ENCODE measurements at places on chromosomes 5 and 9. TPM values are rescaled to one million over a fixed set of nuclear protein-coding genes. Genes with fewer than 3 reads are reported as not detected.

- DNase-seq: no peak
These were observed 16.1 kb downstream of the EQTN start for GRCh38 chr9:27280860-27281259.

- no peak for DNase-seq
These were observed 155.3 kb downstream of the ISOC1 start for GRCh38 chr5:129249886-129250285.

DNA sequence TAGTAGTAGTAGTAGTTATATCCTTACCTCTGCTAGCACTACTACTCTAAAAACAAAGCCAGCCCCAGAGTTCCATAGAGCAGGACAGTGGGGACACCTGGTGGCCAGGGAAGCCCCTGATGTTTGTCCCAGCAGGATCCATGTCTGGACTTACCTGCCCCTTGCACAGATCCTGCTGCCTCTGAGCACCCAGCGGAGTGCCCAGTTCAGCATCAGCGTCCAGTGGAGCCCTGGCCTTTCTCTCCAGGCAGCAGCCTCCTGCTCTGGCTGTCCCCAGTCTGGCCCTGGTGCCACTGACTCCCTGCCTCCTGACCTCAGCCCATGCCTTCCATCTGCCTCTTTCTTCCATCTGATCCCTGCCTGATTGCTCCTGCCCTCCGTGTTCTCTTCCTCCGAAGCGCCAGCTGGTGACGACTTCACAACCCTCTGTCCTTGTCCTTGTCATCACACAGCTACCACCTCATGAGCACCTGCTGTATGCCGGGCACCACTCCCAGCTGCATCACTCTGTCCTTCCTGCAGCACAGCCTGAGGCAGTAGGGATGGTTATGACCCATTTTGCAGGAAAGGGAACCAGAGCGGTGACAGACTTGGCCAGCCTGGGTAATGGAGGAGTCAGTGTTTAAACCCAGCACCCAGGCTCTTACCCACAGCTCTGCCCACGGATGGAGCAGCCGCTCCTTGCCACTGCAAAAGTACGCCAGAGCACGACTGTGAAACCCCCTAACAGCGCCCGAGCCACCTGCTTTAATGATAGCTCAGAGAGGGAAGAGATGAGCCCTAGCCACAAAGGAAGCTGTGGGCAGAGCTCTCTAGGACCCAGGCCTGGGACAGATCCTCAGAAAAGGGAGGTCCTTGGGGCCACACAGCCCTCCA lies 11.5 kb downstream of the SARDH start:
- DNase-seq: peak; percentile 37

GRCh38 chr9:8857926-8858595 lies 1058.5 kb upstream of the DMAC1 start:
- DNase-seq: peak; percentile 77

GRCh38 chr5:106964132-106964531 lies 706.6 kb downstream of the EFNA5 start:
- DNase-seq: no peak

- DNase-seq: peak; percentile 88
These were observed at the start of gene SEMA4D for GRCh38 chr9:89497978-89498851. SEMA4D (minus strand) TSS chr9:89498113; CDS start chr9:89405456, 92,657 bp downstream.

DNA sequence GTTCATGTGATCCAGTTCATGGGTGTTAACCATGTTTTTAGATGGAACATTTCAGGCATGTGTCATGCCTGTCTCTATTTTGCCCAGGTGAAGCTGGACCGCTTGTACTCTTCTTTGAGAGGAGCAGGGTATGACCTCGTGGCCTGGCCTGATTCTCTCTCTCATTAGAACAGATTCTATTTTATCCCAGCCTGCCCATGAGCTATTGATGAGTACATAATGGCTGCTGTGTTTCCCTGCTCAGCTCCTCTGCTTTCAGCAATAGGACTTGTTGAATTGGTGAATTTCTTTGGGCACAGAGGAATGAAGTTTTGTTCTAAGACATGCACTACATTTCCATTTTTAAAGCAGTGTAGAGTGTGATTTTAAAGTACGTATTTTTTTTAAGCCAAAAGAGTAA lies 86.2 kb downstream of the HACD4 start:
- no peak for DNase-seq

GRCh38 chr5:169695025-169695625 lies 58.0 kb downstream of the DOCK2 start:
- DNase-seq: no peak

DNA sequence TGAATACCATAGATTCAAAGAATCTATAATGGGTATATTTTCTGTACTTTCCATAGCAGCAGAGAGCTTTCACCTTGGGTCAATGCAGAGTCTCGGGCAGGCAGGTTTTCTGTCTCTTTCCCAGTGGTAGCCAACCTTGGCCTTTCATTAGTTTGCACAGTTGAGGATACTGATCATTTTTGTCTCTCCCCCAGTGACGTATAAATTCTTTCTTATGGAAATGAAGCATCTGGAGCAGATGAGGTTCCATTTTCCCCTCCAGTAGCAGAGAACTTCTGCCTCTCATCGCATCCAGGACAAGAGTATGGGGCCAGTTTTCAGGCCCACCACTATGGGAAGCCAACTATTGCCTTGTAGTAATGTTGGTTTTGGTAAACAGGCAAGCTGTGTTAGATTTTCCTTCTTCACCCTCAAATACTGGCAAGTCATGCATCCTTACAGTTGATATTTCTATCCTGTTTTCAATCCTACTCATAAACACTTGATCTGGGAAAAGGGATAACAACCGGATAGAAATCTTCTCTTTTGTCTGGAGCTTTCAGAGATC lies 845.2 kb upstream of the CDH18 start:
- no peak for DNase-seq

DNA sequence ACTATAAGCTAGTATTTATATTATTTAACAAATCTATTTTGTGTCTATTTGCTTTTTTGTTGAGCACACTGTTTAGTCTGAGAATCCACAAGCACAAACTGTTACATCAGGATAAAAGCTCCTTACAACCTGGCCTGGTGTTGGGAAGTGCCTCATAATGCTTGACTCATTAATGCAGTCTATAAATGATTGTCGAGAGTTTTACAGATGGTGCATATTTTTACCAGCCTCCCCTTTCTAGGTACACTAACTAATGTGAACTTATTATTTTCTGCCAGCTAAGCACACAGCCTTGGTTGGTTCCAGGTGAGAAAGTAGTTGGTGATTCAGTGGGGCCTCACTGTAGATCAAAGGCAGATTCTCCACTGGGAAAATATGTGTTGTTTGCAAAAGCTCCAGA lies 151.0 kb upstream of the ADAMTS16 start:
- DNase-seq: no peak

DNA sequence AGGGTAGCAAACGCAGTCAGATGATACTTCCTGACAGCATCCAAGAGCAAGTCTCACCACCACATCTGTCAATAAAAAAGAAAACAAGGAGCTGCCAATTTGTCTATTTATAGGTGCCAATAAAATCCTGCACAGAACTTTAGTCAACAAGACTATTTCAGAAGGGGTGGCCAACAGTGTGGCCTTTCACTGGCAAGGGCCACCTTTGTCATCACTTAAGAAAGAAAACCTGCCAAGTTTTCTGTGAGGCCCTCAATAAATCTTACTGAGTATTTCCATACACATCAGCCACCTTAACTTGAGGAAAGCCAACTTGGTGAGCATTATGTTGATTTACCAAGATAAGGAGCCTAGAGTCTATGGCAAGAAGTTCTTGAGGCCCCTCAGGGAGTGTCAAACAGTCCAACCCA lies 312.3 kb downstream of the ENC1 start:
- no peak for DNase-seq

- DNase-seq: no peak
These were observed 283.8 kb upstream of the DMRT1 start for GRCh38 chr9:557601-558201.

GRCh38 chr5:170486371-170486770 lies 17.4 kb upstream of the KCNIP1 start:
- no peak for DNase-seq

- no peak for DNase-seq
These were observed 156.2 kb upstream of the NR3C1 start for GRCh38 chr5:143559586-143560109.

GRCh38 chr5:16970260-16970659 lies 34.2 kb upstream of the MYO10 start:
- DNase-seq: no peak

GRCh38 chr9:68626526-68626925 lies 78.5 kb upstream of the PIP5K1B start:
- DNase-seq: no peak

GRCh38 chr5:167453246-167454030 lies 838.0 kb upstream of the WWC1 start:
- no peak for DNase-seq

DNA sequence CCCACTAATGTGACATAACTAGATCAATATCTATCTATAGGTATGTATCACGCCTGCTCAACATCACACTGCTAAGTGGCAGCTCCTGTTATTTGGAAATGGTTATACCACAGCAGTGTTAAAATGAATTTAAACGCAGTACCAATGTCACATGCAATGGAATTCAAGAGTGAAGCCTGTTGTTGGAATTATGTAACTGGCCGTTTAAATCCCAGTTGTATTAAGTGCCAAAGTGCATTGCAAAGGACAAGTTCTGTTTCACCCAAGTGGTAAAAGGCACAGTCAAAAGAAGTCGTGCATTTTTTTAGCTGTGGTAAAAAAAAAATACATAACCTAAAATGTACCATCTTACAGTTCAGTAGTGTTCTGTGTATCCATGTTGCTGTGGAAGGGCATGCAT lies 4.3 kb downstream of the NTRK2 start:
- DNase-seq: no peak

DNA sequence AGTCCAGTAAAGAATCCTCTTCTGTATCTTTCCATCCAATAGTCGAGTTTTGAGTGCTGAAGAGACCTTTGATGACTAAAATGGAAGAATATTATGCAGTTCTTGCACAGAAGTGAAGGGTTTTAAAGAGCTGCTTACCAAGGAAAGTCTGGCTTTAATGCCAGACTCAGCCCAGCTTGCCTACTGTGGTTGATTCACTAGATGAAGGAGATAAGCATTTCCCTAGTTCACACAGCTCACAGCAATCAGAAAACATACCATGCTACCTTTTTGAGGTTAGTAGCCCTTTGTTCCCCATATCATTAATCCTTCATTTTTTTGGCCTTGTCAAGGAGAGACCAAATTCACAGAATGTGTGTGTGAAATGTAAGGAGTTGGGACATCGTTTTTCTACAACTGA lies 15.3 kb downstream of the IFNA5 start:
- DNase-seq: no peak

DNA sequence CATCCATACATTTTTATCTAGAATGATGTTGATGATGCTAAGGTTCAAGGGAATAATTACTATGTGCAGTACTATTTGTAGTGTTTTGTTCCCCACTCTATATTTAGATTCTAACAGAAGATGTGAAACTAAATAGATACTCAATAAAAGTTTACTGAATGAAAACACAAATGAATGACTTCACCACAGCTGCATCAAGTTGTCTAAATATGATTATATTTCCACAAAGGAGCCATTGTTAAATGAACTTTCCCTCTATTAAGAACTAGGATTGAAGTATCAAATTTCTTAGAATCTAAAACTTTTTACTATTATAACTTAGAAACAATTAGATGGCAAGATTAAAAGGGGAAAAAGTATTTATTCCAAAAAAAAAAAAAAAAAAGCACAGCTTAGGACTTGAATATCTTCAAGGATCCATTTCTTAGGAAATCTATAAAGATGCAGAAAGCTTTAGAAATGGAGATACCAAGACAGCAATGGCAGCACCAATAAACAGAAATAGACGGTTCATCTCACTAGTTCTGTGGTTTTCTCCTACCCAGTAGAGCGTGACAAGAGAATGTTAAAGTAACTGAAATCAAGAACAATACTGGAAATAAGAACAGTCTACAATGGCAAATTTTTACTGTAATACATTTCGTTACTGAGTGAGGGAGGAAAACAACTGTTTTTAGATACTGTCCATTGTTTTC lies 347.6 kb downstream of the EBF1 start:
- DNase-seq: no peak

GRCh38 chr5:1747079-1747802 lies 52.4 kb downstream of the MRPL36 start:
- DNase-seq: peak; percentile 55

DNA sequence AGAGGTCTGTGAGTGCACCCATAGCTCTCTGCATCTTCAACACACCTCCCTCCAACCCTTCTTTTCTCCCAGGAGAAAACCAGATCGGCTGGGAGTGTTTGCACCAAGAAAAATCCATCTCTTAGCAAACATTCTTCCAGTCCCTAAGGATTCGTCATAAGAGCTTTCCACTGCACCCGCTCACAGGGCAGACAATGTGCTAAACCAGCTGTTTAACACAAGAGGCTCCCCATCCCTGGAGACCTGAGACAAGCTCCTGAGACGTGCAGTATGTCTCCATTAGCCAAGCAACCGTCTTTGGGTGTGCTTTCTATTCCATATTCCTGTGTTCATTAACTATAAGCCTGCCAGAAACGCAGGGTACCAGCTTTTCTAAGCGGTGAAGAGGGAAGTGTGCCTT lies 93.6 kb upstream of the ZNF462 start:
- no peak for DNase-seq

DNA sequence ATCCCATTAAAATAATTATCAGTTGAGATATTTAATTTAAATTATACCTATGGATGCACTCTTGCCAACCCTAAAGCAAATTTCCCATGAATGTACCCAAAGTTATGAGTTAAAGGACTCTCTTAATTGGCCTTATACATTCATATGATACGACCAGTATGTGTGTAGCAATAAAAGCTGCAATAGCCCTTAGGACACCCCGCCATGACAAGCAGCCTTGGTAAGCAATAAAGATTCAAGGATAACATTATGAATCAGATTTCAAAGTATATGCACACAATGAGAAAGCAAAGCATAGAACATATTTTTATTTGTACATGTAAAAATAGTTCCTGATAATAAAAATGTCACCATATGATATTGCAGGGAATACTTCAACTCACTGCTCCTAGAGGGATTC lies 1699.3 kb upstream of the CDH9 start:
- DNase-seq: no peak

GRCh38 chr5:104172976-104173375 lies 610.4 kb upstream of the NUDT12 start:
- DNase-seq: no peak

WDR70 gene
- 21.9 TPM for total RNA-seq

PRELID2 gene
- 5.2 TPM for total RNA-seq

WNT8A gene
- not detected for total RNA-seq

TLR4 gene
- total RNA-seq: 62.1 TPM

PIP5K1B gene
- total RNA-seq: 31.0 TPM

PCSK5 gene
- total RNA-seq: 20.3 TPM

SOX30 gene
- 0.15 TPM for total RNA-seq

PCDHGA9 gene
- total RNA-seq: 4.6 TPM

MAMDC2 gene
- 23.6 TPM for total RNA-seq

SLC6A7 gene
- not detected for total RNA-seq

RUSC2 gene
- 32.2 TPM for total RNA-seq

CCL19 gene
- total RNA-seq: 1.2 TPM

ENTPD2 gene
- 0.87 TPM for total RNA-seq

GFPT2 gene
- 13.5 TPM for total RNA-seq

GPR151 gene
- not detected for total RNA-seq

Measured in left lung (tissue), 14 donors.